ENCODE measurements at places on chromosomes 13 and 19. TPM values are rescaled to one million over a fixed set of nuclear protein-coding genes. Genes with fewer than 3 reads are reported as not detected.
A peak's percentile ranks its signal among the peaks of the same experiment; 100 is the strongest.

GRCh38 chr13:113138792-113139551, 16.4 kb downstream of the F10 start:
- no peak for DNase-seq

- DNase-seq, result no peak
Measured at GRCh38 chr13:98521461-98522247, 55.3 kb downstream of the STK24 start.

Gene MIR17HG
- total RNA-seq, result 3.6 TPM

GRCh38 chr19:41699968-41700323, 8.5 kb upstream of the CEACAM5 start:
- no peak for DNase-seq

DNA sequence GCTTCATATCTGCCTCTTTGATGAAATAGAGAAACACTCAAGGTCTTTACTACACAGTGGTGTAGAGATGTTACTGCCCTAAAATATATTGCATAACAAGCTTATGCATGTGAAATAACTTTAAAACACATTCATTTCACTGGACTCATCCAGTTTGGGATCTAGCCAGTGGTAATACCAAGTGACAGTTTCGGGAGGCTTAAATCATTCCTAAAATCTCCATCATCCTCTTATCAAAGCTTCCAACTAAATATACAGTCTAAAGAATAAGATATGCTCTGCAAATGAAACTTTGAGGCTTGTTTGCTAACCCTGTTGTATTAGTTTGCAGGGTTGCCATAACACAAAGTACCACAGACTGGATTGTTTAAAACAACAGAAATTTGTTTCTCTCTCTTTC, 52.8 kb downstream of the THSD1 start:
- peak; percentile 44 for DNase-seq

DNA sequence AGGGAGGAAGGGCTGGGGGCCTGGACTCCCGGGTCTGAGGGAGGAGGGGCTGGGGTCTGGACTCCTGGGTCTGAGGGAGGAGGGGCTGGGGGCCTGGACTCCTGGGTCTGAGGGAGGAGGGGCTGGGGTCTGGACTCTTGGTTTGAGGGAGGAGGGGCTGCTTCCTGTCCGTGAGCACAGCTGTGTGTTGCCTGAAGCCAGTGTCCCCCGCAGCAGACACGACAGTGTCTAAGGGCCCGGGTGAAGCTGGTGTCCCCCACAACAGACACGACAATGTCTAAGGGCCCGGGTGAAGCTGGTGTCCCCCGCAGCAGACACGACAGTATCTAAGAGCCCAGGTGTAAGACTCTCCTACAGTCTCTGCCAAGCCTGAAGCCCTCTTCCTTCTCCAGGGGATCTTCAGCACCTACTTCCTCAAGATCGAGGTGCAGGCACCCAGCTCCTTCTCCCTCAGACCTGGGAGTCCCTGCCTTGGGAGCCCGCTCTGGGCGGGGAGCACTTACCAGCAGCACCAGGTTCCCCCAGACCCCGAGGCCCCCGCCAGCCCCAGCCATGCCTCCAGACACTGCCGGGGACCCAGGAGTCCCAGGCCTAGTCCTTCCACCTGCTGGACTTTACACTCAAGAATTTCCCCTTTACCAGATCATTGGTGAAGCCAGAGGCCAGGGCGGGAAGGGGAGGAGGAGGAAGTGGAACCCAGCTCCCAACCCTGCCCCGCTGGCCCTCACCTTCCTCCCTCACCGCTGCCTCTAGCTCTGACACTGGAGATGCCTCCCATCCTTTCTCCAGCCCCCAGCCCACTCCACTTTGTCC, at the start of gene PTPRH:
Gene PTPRH, minus strand, starts transcription at position 622 of the 813 bp plus-strand sequence. Its CDS starts 68 bp downstream, at position 554.
- DNase-seq, result no peak

DNA sequence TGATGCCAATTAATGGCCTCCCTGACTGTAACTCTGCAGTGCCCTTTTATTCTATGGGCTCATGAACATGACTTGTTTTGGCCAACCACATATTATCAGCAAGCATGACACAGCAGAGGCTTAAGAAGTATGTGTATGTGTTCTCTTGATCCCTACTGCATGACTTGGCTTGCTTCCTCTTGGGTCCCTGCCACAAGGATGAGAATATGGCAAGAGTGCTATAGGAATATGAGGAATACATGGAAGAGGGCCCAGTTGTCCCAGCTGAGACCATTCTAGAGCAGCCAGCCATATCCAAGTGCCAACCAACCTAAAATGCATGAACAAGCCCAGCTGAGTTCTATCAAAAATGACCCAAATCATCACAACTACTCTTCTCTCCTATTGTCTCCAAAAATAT, 576.7 kb upstream of the PCDH9 start:
- DNase-seq, result no peak

GRCh38 chr19:15104411-15104810, 2.8 kb upstream of the SYDE1 start:
- no peak for DNase-seq

DNA sequence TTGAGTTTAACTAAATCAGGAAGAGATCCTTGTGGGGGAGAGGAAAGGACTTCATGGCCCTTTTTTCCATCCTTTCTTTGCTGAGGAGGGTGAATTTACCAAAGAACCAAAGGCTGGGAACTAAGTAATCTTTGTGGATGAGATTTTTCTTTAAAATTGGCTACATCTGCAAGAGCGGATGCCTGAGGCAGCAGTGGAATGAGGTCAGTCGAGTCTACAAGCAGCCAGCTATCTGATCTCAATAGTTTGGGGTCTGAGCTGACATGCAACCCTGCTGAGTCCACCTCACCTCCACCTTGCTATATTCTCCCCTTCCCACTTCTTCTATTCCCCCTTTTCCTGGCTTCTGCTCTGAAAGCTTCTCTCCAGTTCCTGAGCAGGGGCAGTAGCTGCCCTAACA, 3.6 kb upstream of the DNAJC15 start:
- no peak for DNase-seq

DNA sequence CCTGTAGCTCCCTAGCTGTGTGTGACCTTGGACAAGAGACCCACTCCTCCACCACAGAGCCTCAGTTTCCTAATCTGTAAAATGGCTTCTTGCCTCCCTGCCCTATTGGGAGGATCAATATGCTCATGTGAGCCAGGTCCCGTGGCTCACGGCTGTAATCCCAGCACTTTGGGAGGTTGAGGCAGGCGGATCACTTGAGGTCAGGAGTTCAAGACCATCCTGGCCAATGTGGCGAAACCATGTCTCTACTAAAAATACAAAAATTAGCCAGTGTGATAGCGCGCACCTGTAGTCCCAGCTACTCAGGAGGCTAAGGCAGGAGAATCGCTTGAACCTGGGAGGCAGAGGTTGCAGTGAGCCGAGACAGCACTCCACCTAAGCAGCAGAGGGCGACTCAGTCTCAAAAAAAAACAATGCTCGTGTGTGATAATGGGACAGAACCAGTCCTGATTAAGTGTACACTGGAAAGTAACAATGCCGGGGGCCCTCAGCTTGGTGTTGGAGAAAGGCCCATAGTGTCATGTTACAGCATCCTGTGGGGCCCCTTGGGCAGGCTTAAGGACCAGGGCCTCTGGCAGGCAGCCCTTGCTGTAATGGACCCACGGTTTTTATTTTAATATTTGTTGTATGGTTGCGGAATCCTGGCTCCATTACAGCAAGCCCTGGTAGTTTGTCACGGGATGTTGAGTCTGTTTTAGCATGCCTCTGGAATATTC, 6.8 kb downstream of the RPS11 start:
- DNase-seq, result peak; percentile 76

- no peak for DNase-seq
Measured at GRCh38 chr13:110557610-110558305, 3.8 kb downstream of the RAB20 start.

DNA sequence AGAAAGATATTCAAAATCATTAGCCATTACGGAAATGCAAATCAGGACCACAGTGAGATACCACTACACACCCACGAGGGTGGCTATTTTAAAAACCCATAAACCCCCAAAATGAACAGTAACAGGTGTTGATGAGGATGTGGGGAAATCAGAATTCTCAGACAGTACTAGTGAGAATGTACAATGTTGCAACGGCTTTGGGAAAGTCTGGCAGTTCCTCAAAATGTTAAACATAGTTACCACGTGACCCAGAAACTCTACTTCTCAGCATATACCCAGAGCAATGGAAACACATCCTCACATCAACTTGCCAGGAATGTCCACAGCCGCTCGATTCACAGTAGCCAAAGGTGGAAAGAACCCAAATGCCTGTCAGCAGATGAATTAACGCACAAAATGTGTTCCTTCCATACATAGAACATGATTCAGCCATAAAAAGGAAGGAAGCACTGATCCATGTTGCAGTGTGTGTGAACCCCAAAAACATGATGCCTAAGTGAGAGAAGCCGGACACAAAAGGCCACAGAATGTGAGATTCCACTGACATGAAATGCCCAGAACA, 7.0 kb downstream of the PLVAP start:
- DNase-seq, result peak; percentile 58

DNA sequence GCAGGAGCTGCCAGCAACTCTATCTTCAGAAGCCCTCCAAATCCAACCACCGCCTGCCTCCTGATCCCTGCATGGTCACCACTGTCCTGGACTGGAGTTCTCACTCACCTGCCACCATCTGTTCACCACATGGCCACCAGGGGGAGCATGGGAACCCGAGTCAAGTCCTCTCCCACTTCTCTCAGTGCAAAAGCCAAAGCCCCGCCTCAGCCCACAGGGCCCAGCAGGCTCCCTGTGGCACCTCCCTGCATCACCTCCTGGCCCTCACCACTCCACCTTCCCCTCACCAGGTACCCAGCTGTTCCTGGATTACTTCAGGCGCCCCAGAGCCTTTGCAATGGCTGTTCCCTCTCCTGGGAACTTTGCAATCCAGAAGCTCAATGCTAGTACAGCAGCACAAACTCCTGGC, 5.3 kb downstream of the DHPS start:
- peak; percentile 82 for DNase-seq

DNA sequence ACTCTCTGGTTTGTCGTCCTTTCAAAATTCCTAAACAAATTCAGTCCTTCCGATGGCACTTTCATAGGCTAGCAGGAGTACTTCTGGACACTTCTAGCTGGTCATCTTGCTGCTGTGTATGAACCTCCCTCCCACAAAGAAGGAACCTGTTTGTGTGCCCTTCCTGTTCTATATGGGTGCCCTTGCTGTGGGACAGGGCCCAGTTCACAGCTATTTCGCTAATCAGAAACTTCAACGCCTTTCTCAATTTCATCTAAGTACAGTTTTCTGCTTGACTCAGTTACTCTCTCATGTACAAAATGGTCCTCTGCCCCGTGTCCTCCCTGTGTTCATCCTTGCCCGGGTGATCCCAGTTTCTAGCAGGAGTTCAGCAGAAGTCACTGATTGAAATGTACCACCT, 96.1 kb downstream of the STARD13 start:
- no peak for DNase-seq

DNA sequence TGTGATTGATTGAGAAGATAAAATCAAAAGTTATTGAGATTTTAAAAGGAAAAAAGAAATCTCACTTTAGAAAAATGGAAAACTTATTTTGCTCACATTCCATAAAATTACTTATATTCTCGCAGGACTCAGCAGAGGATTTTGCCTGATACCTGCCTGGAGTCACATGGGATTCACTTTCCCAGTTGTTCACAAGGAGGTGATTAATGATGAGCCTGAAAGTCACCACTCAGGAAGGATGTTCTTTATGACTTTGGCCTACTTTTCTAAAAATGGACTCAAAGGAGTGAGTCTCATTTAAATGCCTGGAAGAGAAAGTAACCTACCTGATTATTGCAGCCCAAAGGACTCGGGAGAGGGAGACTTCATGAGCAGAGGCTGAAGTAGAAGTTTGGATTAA, 34.5 kb upstream of the FAM216B start:
- peak; percentile 3 for DNase-seq

DNA sequence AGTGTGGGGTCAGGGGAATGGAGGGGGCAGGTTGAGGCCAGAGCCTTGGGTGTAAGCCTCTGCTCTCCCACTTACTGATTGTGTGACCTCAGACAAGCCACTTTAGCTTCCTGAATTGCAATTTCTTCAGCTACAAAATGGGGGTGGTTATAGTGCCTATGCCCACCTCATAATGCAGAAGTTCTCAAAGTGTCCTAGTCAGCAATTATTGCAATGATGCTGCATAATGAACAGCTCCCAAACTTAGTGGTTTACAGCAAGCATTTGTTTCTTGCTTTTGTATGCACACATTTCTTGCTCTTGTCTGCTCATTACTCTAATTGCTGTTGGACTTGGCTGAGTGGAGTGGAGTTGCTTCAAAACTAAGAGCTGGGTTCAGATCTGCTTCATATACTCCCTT, 36.0 kb downstream of the CYP4F22 start:
- DNase-seq, result no peak
